ENCODE measurements at places on chromosomes 2 and 18.

GRCh38 chr2:207164006-207164831, 1.5 kb downstream of the KLF7 start:
- peak; percentile 37 for DNase-seq

GRCh38 chr18:63590373-63590772, 3.2 kb downstream of the SERPINB13 start:
- no peak for DNase-seq

DNA sequence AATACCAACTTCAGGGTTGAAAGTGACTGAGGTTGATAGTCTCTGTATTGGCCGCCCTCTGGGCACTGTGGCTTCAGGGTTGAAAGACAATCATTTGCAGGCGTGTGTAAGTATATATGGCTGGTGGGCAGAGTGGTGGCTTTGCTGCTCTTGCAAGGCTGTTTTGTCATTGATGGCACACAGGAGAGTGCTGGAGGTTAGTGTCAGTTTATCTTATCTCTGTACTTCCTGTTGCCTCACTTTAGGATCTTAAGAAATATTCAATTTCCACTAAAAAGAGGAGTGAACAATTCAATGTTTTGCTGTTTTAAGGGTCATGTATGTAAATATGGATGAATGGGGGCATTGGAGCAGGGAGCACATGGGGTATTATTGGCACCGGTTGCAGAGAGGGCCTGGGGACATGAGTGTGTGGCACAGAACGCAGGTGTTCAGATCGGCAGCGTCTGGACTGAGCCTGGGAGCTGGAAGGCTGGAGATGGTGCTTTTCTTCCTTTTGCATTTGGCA, 51.5 kb downstream of the NCK2 start:
- DNase-seq, result no peak

DNA sequence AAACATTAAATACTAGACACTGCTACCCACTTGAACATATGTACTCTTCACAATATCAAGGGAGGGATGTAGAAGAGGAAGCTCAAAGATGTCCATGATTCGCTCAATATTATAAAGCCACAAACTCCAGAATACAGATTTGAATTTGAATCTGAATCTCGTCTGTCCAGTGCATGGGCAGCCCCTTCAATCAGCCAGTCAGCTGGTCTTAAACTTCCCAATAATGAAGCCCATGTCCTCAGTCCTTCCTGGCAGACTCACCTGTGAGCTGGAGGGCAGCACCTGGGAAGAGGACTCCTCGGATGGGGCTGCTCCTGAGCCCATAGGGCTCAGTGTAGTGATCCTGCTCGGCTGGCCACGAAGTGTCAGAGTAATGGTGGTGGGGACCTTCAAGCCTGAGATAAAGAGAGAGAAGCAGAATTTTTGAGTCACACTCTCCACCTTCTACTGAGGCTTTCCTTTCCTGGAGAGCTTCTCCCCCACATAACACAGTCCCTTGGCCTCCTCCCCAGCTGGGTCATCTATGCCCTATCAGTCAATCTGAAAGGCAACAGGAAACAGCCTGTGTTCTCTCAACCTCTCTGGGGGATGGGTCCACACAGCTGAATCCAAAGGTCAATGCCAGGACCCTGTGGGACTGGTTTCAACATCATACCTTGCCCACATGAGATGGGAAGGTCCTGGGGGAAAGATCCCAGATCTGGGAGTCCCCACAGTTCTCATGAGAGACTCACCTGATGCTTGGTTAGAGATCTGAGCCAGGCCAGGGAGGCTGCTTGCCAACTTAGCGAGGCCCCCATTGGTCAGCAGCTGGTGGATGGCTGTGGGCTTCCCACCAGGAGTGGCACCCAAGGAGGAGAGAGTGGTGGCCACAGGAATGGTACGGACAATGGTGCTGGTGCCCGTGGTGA, 36.5 kb downstream of the KANSL3 start:
- DNase-seq, result peak; percentile 96

- DNase-seq, result no peak
Measured at GRCh38 chr18:74217476-74218143, 69.3 kb downstream of the TIMM21 start.
